Activated T-helper 9 cell treated with anti-CD3 and anti-CD28 coated beads, Interleukin-2, amount 50 U/mL, for 16 hours (primary cell): ENCODE measurements at places on chromosomes 4 and X.

DNA sequence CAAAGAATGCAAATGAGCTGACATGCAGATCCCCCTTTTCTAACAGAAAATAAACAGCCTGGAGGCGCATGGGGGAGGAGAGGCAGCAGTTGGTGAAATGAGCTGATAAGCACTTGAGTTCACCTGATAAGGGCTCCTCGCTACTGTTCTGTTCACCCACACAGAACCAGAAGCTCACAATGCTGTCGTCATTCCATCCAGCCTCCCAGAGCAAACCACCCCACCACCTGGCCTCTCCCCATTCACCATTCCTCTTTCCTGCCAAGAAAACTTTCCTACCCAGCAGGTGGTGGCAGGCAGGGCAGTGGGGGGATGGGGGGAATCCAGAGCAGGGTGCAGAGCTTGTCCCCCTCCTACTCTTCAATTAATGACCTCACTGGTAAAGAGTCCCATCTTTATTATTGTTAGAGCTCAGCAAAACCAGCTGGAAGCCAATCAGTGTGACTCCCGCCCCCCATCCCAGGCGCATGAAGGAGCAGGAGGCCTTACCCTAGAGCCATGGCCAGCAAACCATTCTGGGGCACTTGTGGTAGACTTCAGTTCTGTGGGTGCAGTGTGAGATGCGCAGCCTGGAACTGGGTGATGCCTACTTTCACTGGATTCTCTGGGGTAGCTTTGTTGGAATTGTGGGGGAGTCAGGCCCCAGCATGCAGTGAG lies 350.3 kb downstream of the ZIC3 start:
- DNase-seq, result no peak

DNA sequence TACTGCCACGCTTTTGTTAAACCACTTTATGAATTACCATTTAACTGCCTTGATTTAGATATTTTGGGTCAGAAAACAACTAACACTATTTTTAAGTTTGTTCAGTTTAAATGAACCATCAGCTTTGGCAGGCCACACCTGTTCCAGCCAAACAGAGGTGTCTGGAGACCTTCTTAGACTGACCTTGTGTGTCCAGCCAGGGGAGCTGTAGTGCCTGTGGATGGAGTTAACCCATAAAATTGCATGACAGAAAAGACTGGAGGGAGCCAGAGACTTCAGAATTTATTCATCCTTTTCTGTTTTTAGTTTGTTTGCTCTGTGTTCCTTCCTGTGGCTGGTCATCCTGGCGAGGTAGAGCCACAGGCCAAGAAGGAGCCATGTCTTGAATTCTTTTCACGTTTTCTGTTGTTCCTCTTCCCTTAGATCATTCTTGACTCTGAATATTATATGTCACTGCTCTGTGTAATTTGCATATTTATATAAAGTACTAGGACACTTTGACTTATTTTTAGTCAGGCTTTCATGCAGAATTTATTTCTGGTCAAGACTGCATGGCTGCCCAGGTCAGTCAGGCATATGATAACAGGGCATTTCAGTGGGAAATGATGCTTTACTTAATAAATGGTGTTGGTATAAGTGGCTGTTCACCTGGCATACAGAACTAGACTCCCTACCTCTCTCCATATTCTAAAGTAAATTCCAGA lies 26.7 kb downstream of the HERC3 start:
- DNase-seq, result no peak

DNA sequence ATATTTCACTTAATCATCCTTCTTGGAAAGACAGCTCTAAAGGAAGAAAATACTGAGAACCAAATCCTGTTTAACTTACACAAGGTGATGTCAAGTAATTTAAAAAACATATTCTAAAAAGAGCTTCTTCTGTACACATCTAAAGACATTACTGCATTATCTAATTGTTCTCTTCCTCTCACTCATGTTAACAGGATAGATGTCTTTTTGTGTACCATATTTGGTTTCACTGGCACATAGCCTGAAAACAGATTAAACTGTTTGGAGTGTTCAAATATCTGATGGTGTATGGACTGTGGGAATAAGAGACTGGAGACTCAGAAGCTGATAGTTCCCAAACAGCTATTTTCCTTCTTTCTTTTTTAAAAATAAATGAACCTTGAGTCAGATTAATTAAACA lies 213.3 kb upstream of the MAB21L2 start:
- no peak for DNase-seq

DNA sequence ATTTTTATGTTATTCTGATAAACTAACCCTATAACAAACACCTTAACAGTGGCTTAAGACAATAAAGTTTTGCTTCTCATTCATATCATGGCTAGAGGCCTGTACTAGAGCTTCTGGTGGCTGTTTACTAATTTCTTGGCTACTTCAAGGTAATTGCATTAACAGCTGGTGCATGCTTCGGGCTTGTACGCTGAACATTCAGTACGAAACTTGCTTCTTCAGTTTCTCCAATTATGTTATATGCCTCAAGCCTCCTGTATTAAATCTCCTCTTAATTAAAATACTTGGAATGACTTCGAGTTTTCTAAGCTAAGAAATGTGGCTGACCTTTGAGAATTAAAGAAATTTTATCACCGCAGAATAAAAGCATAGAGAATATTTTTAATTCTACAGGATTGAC lies 138.9 kb upstream of the TRAM1L1 start:
- DNase-seq, result no peak

DNA sequence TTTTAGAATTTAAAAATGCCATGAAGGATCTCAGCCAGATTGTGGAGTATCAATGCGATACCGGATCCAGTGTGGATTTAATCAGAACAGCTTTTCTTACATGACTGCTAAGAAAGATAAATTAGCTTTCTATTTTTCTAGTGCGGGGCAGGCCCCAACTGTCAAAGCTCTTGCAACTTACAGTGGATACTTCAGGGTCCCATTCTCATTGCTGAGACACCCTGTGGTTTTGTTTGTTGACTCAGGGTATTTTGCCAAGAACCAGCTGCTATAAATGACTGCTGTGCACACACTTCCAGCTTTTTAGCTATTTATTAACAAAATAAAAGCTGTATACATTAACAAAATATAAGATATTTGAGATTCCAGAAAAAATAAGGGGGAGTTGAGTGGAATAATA lies 166.4 kb downstream of the DCLK2 start:
- DNase-seq, result no peak

DNA sequence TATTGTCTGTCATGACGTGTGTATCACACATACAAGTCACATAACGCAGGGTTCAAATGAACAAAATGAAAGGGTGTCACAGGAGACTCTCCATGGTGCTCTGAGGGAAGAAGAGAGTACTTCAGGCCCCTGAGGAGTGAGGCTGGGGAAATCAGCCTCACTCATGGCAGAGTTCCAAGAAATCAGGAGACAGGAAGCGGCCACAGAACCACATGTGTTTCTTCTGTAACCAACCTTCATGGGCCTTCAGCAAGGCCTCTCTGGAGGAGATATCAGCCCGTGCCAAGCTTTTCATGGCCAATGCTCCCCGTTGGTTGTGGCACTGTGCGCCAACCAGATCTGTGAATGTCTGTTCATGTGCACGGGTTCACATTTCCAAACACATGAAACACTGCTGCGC lies 76.0 kb downstream of the NAT8L start:
- no peak for DNase-seq
